ENCODE measurements at places on chromosomes 7 and 10.

DNA sequence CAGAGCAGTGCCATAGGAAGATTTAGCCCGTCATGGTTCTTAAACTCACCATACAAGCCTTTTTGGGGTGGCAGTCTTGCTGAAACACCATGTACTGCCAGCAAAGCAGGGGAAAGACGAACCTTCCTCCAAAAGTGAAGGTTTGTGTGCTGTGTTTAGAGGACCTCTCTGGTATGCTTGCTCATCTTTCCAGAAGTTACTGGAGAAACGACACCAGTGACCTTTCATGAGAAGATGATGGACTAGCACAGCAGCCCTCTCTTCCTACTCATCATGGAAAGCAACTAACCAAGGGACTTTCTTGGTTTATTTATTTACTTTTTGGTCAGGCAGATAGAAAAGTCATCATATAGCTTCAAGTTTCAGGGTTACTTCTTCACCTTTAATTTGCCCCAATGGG lies 247.4 kb downstream of the PTEN start:
- ATAC-seq: peak; percentile 62

DNA sequence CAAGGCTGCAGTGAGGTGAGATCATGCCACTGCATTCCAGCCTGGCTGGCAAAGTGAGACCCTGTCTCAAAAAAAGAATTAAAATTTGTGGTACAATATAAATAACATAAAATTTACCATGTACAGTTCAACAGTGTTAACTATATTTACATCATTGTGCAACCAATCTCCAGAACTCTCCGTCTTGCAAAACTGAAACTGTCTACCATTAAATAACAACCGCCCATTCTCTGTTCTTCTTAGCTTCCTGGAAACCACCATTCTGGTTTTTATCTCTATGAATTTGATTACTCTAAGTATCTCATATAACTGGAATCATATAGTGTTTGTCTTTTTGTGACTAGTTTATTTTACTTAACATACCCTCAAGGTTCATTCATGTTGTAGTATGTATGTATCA lies 167.6 kb downstream of the AUTS2 start:
- ATAC-seq: no peak

DNA sequence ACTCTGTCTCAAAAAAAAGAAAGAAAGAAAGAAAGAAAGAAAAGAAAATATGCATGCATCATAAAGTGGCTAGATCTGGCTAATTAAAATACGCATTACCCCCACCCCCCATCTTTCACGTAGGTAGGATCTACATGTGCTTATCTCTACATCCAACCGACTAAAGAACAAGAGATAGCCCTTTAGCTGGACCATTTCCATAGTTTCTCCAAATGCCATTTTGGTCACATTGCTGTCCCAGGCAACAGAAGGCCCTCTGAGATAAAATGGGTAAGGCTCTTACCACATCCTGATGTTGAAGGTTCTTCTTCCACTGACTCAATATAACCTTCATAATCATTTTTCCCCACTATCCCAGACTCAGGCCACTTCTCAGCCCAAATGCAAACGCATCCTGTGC lies 31.5 kb downstream of the PIK3AP1 start:
- no peak for ATAC-seq

DNA sequence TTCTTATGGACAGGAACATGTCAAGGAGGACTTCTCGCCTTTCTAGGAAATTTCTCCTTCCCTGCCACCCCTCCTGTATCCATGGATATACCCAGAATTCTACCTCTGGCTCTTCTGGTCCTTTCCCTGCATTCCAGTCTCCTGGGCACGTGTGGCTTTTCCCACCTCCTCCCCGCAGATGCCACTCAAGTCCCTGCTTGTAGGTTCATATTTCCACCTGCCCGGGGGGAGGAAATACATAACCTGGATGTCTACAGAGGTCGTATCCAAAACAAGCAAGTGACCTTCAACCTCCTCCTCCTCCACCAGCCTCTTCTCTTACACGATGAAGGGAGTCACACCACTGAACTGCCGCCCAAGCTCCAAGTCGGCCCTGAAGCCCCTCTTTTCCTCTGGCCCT lies 20.7 kb downstream of the FGFR2 start:
- ATAC-seq: no peak

GRCh38 chr10:43479275-43479674 lies 42.4 kb downstream of the ZNF487 start:
- ATAC-seq: no peak

DNA sequence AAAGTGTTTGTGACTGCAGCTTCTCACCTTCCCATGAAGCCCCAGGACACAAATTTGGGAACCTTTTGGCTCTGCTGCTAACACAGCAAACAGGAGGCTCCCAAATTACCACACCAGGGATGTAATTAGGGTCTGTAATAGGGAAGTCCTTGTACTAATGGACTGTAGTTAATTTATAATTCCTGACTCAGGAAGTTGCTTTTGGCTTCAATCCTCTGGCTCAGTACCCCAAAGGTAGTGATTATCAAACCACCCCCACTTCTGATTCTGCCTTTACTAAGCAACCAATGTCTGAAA lies 3.8 kb upstream of the MALSU1 start:
- no peak for ATAC-seq

DNA sequence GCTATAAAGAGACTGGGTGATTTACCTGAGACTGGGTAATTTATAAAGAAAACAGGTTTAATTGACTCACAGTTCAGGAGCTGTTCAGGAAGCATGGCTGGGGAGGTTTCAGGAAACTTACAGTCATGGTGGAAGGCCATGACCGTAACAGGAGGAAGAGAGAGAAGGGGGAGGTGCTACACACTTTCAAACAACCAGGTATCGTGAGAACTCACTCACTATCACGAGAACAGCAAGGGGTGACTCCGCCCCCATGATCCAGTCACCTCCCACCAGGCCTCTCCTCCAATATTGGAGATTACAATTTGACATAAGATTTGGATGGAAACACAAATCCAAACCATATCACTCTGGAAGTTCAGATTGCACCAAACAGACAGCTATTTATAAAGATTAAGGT lies 59.8 kb upstream of the ARHGAP21 start:
- ATAC-seq: no peak

GRCh38 chr7:50704844-50705243 lies 77.9 kb downstream of the GRB10 start:
- no peak for ATAC-seq

DNA sequence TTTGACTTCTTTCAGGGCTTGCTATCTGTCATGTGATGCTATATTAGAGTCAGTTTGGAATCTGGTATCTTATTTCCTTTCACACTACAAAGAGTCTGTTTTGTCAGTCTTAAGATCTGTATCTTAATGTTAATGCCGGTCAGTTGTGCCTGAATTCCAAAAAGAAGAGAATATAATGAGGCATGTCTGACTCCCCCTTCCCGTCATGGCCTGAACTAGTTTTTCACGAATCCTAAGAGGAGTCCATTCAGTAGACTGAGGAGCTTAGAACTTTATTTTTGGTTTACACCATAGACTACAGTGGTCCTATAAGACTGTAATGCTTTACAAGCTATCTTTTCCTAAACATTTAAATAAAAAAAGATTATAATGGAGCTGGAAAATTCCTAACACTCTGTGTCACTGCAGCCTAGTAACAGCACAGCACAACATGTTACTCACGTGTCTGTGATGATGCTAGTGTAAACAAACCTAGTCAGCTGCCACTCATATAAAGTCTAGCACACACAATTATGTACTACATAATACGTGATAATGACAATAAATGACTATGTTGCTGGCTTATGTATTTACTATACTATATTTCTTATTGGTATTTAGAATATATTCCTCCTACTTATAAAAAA lies 50.6 kb downstream of the VPS41 start:
- ATAC-seq: no peak

Measured in stimulated activated memory B cell treated with anti-CD40 and anti-IgM and Interleukin-4, amounts not matched to agents 10 μg/mL and 1 μg/mL and 100 μg/mL, for 72 hours (primary cell).